Heart left ventricle (tissue), 16 donors: ENCODE measurements at places on chromosomes 5 and 9. TPM values are rescaled to one million over a fixed set of nuclear protein-coding genes. Genes with fewer than 3 reads are reported as not detected.

The FRMD3 gene
- 122 TPM for total RNA-seq

The GGTA1 gene
- total RNA-seq, result 8.0 TPM

DNA sequence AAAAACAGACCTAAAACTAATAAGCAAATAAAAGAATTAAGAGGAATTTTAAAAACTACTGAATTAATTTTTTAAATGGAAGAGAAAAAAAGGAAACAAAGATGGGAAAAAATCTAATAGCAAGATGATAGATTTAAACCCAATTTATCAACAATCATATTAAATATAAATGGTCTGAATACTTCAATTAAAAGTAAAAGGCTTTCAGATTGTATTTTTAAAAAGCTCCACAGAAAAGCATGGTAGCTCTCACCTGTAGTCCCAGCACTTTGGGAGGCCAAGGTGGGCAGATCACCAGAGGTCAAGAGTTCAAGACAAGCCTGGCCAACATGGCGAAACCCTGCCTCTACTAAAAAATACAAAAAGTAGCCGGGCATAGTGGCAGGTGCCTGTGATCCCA is 11.3 kb upstream of the TSLP start:
- no peak overlapping the region for H3K27ac ChIP-seq
- no peak for DNase-seq
- H3K4me1 ChIP-seq, result no peaks in the 10 kb centered on the region
- H3K27me3 ChIP-seq, result no peaks in the 10 kb centered on the region
- no peaks in the 10 kb centered on the region for H3K36me3 ChIP-seq

GRCh38 chr9:70949239-70949638 is 172.2 kb downstream of the TRPM3 start:
- H3K27ac ChIP-seq, result no peak overlapping the region
- DNase-seq, result no peak
- no peak overlapping the region for H3K4me3 ChIP-seq
- H3K36me3 ChIP-seq, result no peaks in the 10 kb centered on the region
- no peaks in the 10 kb centered on the region for H3K4me1 ChIP-seq
